ENCODE measurements at places on chromosomes 6 and 20.
A peak's percentile ranks its signal among the peaks of the same experiment; 100 is the strongest.

DNA sequence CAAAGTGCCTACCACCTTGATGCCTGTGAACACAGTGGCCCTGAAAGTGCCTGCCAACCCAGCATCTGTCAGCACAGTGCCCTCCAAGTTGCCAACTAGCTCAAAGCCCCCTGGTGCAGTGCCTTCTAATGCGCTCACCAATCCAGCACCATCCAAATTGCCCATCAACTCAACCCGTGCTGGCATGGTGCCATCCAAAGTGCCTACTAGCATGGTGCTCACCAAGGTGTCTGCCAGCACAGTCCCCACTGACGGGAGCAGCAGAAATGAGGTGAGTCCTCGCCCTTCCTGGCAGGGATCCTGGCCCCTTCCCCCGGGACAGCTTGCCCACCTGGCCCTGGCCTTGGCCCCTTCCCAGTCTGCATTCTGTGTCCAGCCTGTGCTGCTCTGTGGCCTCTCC is 17.9 kb downstream of the MAVS start:
- no peak for DNase-seq

DNA sequence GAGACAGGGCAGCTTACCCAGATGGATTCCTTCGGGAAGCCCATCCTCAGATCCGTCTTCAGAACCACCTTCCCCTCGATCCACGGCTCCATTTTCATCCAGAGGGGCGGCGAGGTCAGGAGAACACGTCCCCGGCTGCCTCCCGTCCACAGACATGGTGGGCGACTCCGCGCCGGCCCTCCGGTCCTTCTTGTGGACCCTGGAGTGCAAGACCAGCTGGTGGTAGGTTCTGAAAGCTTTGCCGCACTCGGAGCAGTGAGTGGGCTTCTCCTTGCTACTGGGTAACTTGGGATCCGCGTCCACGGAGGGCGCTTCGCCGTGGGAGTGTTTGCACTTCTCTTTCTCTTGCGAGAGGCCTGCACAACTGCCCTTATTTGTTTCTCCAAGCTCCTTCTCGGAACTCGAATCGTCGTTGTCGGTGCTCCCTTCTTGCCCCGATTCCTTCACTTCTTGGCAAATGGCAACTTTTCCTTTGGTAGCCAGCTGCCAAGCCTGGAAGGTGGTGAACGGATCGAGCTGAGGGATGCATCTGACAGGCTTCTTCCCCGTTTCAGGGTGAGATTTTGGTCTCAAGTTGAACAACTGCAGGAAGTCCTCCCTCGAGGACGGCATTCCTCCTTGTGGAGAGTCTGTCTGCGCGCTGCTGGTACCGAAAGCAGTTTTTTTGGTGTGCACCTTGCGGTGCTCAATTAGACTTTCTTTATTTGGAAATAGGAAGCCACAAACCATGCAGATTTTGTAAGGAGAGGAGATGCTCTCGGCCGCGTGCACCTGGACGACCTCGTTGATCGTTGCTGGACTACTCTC is 12.0 kb downstream of the ZNF217 start:
- no peak for DNase-seq

GRCh38 chr6:41201764-41202173 is 820 bp upstream of the TREML2 start:
- no peak for DNase-seq

DNA sequence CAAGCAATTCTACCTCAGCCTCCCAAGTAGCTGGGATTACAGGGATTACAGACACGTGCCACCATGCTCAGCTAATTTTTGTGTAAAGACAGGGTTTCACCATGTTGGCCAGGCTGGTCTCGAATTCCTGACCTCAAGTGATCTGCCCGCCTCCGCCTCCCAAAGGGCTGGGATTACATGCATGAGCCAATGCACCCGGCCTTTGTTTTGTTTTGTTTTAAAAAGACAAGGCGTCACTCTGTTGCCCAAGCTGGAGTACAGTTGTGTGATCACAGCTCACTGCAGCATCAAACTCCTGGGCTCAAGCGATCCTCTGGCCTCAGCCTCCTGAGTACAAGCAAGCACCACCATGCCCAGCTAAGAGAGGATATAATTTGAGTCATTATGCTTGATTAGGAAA is 5.4 kb downstream of the SERINC3 start:
- no peak for DNase-seq

- no peak for DNase-seq
Observed at GRCh38 chr6:158558415-158559306, 1.2 kb upstream of the TMEM181 start.

GRCh38 chr6:35287671-35288396 is 9.8 kb upstream of the DEF6 start:
- DNase-seq: no peak

DNA sequence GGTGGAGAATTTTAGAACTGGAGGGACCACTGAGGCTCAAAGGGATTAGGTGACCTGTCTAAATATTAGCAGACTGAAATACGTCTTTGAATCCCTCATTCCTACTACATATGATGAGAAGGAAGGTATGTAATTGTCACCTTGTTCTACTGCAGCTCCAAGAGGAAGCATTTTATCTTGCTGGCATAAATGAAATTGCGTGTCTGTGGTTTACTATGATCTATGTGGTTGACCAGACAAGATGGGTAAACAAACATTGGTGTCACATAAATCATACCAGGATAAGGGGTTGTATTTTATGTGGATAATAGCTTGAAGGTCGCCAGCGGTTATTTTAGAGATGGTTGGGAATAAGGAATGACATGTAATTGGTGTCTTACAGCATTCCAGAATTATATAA is 78.2 kb downstream of the LAMA4 start:
- no peak for DNase-seq

DNA sequence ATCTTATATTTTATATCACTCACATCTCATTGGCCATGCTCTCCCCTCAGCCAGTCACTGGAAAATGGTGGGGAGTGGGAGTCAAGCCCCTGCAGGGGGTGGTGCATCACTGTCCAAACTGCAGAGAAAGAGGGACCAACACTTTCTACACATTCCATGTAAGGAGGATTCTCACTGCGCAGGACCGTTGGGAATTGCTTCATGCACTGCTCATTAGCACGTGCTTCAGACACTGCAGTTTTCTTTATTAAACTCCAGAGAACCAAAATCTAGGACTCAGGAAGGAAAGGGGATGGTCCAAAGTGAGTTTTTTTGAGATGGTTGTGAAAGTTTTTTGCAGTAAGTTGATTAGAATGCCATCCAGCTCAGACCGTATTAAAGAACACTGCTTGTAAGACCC is 269.8 kb downstream of the FARS2 start:
- DNase-seq: no peak

DNA sequence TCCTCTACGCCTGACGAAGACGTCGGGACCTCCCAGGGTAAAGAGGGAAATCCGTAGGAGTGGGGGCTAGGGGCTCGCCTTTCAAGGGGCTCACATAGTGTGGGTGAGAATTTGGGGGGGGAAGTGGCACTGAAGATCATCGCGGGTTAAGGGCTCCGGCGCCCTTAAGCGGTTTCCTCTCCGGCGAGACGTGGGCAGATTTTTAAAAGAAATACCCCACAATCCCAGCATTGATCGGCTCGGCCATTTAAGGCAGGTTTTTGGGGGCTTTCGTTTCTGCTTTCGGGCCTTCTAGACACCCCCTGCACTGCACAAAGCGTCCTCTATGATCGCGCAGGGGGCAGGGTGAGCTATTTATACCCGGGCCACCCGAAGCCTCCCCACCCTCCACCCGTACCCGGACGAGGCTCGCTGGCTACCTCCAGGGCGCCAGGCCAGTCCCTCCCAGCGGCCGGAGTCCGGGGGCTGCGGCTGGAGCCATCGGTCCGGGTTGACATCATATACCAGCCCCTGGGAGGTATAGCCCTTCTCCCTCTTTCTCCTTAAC is 1.2 kb downstream of the NKX2-2 start:
- DNase-seq: no peak

DNA sequence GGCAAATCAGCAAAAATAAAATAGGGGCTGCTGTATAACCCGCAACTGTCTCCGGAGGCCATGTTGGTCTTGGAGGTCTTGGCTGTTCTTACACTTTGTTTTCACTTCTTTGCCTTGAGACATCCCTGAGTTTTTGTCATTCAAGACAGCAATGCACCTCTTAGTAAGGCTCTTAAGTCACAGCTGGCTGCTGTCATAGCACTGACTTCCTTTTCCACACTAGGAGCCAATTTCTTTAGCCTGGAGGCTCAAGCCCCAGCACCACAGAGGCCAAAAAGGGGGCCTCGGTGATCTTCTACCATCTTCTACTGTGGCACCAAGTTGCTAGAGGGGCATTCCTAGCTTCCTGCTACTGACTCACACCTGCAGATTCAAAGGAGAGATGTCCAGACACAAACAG is 536.3 kb downstream of the CDH26 start:
- no peak for DNase-seq

DNA sequence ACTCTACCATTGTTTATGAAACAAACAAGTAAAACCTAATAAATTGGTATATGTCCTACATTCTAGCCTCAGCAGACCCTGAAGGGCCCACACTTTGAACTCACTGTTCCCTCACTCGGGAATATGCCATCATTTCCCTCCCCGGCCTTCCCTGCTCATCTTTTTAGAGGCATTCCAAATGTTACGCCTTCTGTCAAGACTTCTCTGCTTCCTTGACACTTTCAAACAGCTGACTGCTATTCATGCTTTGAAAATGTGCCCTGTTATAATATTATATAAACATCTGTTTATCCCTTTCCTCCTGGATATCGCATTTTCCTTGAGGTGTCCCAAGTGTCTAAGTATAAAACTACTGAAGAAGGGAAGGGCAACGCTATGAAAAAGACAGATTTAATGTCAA is 249.5 kb upstream of the THEMIS start:
- DNase-seq: no peak

GRCh38 chr6:36128793-36129192 is 1.5 kb upstream of the MAPK13 start:
- no peak for DNase-seq

DNA sequence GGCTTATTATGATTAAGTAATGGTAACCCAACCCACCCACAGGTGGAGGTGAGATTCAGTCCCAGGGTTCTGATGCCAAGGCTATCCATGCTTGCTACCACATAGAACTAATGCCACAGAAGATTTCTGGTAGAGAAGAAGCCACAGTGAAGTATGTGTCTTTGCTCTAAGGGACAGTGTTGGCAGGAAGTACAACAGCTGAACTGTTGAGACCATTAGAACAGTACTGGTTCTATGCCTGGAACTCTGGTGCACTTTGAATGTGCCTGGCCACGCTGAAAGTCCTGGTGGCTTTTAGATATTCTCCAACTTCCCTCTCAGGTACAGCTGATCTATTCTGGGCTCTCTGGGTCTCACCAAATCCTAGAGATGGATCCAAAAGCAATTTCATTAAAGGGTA is 7.8 kb downstream of the STX7 start:
- no peak for DNase-seq

DNA sequence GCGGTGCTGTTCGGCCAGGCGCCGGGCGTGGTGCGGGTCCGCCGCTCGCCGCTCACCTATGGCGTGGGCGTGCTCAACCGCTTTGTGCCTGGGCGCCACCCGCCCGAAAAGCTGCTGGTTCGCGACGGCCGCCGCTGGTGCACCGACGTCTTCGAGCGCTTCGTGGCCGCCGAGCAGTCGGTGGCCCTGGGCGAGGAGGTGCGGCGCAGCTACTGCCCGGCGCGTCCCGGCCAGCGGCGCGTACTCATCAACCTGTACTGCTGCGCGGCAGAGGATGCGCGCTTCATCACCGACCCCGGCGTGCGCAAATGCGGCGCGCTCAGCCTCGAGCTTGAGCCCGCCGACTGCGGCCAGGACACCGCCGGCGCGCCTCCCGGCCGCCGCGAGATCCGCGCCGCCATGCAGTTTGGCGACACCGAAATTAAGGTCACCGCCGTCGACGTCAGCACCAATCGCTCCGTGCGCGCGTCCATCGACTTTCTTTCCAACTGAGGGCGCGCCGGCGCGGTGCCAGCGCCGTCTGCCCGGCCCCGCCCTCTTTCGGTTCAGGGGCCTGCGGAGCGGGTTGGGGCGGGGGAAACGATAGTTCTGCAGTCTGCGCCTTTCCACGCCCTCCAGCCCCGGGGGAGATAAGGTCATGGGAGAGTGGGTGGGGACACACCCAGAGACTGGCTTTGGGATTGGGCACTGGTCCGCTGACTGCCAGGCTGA is 15.7 kb downstream of the ADISSP start:
- DNase-seq: peak; percentile 75

DNA sequence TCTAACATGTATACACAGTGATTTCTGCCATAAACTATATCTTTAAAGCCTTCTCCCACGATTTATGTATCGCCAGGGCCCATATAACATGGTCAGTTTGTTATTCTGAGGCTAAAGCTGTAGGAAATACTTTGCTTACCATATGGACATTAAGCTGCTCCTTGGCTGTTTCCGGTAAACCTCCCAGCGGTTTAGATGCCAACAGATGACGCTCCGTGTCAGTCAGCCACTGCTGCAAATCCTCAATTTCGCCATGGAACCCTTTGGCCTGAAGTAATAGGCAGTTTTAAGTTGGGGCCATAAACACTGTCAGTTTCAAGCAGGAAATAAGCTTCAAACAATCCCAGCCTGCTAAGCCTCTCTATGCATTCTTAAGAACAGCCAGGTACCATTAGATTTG is 145.4 kb downstream of the DST start:
- DNase-seq: no peak

GRCh38 chr6:92687278-92687677 is 732.1 kb downstream of the EPHA7 start:
- DNase-seq: no peak

GRCh38 chr20:23285536-23285935 is 65.1 kb upstream of the NXT1 start:
- DNase-seq: no peak

DNA sequence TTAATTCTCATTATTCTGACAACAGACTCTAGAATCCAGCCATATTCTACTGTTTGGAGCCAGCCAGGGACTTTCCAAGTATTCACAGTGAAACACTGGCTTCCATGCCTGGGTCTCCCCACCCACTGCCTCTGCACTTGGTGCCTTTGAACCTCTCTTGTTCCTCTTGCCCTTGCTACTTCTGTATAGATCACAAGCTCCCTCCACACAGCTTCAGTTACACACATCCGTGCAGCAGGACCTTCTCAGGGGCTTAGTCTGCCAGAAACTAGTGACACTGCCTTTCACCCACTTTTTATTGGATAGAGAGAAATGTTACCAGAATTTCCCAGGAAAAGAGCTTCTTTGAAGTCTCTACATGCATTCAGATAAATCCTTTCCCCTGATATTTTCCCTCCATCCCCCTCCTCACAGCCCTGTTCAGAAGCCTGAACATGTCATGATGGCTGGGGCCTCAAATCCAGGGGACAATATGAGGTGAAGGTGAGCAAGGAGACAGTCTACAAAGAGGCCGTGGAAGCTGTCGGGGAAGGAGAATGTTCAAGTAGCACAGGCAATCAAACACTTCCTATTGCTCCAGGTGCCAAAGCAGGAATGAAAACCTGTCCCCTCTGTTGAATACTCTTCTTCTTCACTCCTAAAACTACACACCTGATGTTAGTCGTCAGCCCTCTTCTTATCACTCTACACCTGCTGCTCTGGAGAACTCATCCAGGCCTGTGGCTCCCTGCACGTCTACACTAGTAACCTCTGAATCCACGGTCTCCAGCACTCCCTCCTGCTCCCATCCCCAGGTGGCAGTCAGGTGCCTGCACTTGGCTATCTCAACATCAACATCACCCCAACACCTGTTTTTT is 20.2 kb upstream of the HLA-DOA start:
- no peak for DNase-seq
